ENCODE measurements at places on chromosomes 12 and 14.

DNA sequence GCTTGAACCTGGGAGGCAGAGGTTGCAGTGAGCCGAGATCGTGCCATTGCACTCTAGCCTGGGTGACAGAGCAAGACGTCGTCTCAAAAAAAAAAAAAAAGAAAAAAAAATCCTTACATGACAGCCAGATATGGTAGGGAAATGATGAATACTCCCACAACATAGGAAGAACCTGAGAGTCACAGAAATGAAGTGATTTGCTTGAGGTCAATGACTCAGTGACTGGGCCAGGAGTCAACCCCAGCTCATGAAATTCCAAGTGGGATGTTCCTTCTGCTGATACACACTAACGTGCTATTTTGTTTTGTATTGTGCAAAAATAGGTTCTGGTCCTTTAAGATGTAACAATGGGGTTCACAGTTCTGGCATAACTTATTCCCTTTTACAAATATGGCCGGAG lies 9.0 kb downstream of the RHOF start:
- DNase-seq = no peak

DNA sequence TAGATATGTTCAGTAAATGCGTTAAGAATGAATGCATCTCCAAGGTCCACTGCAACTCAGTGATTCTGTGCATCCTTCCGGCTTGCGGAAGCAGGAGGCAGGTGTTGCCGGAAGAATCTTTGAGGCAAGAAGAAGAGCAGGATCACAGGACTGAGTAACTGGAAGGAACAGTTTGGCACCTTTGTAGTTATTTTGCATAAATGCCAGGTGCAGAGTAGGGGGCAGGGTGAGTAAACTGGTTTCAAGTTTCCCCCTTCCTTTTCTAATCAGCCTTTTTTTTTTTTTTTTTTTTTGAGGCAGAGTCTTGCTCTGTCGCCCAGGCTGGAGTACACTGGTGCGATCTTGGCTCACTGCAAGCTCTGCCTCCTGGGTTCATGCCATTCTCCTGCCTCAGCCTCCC lies 22.3 kb downstream of the DYRK4 start:
- no peak for DNase-seq

- no peak for DNase-seq
These were observed 74.6 kb upstream of the MYF6 start for GRCh38 chr12:80632835-80633234.

DNA sequence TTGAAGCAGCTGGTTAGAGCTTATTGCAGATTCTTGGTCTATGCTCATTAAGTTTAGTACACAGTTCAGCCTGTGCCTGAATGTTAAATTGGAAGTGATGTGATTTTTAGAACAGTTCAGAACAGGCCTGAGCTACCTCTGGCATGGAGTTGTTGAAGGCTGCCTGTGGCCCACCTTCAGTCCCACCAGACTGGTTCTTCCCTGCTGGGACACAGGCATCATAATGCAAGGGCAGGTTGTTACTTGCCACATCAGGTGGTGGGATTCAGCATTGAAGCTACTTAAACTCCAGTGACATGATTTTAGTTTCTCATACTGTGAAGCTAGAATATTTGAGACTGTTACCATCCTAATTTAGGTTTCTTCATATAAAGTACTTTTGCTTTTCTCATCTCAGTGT lies 49.4 kb downstream of the PROX2 start:
- DNase-seq = no peak

- DNase-seq = peak; percentile 23
These were observed 93.9 kb downstream of the PLBD1 start for GRCh38 chr12:14473707-14474287.

Data from spinal cord (tissue), 10 donors.